ENCODE measurements at places on chromosomes 7 and 10.

- DNase-seq: no peak
Measured at GRCh38 chr10:79883986-79884385, 57.4 kb downstream of the NUTM2E start.

DNA sequence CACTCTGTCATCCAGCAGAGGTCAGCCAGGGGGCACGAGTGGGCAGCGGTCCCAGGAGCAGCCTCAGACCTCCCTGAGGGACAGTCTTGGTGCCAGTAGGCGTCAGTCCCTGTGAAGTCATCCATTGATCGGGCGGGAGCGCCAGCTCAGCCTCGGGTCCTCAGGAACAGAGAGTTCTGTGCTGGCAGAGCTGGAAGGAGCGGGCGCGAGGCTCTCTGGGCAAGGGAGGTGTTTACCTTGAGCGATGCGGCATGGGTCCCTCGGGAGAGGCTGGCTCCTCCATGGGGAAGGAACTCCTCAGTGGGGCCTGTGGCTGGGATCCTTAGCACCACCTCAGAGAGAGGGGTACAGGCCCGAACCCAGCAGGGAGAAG, 101.1 kb upstream of the PPIF start:
- DNase-seq: no peak

GRCh38 chr7:39202041-39202440, 224.3 kb downstream of the POU6F2 start:
- no peak for DNase-seq

DNA sequence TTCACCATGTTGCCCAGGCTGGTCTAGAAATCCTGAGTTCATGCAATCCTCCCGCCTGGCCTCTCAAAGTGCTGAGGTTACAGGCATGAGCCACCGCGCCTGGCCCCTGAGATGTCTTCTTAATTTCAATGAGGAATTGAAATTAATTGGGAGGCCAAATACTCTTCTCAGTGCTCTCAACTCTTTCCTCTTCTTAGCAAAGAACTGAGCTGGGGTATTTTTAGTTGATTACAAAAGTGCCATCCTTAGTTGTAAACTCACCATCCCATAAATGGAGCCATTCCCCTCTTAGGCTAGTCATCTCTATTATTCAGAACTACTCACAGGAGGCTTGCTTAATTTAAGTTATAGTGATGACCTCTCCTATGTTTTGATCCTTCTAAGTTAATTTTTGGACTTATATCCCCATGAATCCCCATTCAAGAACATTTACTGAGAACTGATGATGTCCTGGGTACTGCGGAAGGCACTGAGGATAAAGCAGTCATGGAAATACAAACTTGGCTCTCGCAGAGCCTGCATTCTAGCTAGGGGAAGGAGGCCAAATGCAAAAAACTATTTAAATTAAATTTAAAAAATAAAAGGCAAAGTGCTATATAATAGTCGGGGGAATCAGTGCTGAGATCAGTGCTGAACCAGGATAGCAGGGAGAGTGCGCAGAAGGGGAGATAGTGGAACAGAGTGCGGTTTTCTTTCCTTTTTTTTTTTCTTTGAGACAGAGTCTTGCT, 145.3 kb downstream of the SFMBT2 start:
- DNase-seq: no peak

DNA sequence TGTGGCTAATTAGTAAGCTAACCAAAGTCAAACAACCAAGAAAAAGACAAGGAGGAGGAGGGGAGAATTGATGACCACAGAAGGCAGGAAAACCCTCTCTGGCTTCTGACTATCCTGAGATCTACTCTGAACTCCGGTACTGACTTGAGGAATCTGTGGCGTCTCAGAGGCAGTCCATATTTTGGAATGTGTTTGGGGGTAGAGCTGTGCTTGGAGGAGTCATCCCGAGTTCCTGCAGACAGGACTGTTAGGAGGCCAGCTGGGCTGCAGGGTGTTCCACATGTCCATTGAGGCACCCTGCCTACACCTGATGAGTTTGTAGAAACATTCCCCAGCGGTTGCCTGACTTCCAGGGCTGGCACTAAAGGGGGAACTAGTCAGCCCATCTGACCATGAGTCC, 91.6 kb downstream of the PLCE1 start:
- DNase-seq: no peak

DNA sequence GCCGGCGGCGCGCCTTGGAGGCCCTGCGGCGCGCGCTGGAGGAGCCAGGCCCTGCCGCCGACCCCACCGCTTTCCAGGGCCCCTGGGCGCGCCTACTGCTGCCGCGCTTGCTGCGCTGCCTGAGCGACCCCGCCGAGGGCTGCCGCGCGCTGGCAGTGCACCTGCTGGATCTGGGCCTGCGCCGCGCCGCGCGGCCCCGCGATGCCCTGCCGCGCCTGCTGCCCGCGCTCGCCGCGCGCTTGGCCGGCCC, 280 bp downstream of the DNAAF5 start:
- peak; percentile 48 for DNase-seq

GRCh38 chr10:100923580-100923979, 10.8 kb downstream of the SLF2 start:
- DNase-seq: no peak

DNA sequence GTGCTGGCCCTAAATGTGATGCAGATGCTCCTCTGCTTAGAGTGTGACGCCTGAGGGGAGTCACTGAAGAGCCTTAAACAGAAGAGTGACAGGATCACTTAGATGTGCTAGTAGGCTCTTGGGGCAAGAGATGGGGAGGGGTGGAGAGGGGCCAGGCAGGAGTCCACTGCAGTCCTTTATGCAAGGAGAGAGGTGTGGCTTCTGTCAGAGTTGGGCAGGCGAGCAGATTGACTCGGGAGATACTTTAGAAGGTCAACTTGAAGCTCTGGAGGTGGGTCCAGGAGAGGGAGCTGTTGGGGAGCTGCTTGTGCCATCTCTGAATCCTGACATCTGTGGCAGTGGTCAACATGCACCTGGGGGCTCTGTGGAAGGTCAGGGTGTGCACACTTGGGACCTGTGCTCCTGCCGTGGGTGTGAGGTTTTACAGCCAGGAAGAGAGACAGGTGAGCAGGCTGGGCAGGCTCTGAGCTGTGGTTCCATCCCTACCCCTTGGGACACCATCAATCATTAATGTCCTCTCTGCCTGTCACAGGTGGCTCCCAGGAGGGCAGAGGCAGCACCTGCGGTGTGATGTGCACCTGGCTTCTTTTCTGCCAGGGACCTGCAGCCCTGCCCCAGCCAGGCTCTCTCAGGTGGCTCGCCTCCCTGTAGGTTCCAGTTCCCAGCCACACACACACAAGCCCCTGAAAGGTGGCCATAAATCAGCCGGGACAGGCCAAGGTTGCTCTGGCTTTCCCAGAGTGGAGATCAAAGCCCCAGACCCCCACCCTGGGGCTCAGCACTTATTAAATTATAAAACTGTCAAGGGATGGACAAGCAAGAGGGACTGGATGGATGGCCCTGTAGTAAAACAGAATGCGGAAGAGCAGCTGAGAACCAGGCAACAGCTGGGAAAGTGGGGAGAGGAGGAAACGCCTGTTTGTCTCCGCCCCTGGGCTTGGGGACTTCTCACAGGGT, 14.0 kb downstream of the NEURL1 start:
- DNase-seq: peak; percentile 75

DNA sequence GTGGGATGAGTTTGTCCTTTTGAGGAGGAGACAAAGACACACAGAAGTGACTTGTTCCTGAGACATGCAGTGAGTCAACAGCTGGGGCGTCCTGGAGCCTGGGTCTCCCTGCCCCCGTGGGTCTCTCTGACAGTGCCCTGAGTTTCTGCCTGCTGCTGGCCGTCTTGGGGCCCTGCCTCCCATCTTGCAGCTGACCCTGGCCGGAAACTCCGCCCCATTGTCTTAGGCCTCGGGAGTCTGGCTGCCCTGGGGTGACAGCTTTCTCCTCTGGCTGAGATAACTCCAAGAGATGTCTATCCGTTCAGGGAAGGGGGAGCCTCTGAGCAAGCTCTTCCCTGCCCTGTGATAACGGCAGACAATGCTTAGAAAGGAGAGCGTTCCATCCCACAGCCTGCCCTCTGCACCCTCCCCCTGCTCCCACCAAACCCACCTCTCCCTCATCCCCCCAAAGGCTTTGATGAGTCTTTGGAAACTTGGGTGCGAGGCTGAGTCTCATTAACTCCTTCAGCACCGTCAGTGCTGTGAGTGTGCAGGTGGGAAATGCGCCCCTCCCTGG, 69.5 kb upstream of the PODXL start:
- no peak for DNase-seq

- no peak for DNase-seq
Measured at GRCh38 chr10:110837418-110838171, 34.1 kb upstream of the PDCD4 start.

GRCh38 chr7:6409944-6410693, 37.6 kb downstream of the DAGLB start:
- DNase-seq: no peak

DNA sequence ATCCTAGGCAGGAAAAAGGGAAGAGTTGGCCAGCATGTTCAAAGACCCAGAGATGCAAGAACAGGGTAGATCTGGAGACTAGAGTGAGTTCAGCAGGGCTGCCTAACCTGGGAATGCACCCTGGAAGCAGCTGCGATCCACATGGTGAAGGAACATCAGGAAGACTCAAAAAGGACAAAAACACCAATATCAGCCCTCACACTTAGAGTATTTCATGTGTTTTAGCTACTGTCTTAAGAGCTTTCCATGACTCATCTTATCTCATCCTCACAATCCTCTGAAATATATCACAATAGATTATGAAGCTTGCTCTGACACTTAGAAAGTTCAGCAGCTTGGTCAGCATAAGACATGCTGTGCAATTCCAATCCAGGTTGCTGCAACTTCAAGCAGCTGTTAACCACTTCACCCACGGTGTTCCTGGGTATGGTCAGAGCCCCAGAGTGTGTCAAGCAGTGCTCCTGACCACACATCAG, 380.9 kb downstream of the PARD3 start:
- DNase-seq: no peak

GRCh38 chr10:103824281-103824680, 31.1 kb downstream of the SH3PXD2A start:
- DNase-seq: no peak

GRCh38 chr10:306675-307185, 171.5 kb downstream of the ZMYND11 start:
- DNase-seq: no peak

DNA sequence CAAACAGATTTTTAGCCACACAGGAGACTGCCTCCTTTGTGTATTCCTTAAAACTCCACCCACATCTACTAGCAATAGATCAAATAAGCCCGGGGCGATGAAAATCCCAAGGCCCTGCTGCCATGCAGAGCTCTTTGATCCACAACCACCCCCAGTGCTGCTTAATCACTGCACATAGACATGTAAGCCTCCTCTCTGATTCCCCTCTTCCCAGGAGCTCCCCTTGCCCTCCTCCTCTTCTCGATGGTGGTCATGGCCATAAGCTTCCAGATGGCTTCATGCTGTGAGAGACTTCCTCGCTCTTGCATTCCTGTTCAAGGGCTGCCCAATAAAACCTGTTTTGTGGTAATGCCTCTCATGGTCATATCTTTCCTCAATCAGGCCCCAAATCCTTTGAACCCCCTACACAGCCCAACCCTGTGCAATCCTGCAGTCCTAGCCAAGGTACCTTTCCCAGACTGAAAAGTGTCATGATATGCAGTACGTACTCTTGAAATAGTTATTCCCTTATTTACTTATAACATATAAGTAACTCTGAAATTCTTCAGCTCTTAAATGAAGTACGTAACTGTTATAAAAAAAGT, 158.5 kb downstream of the CACNA2D1 start:
- DNase-seq: no peak

GRCh38 chr10:61169294-61169693, 225.3 kb upstream of the RHOBTB1 start:
- no peak for DNase-seq

GRCh38 chr10:67076144-67076543, 150.3 kb downstream of the LRRTM3 start:
- DNase-seq: no peak

DNA sequence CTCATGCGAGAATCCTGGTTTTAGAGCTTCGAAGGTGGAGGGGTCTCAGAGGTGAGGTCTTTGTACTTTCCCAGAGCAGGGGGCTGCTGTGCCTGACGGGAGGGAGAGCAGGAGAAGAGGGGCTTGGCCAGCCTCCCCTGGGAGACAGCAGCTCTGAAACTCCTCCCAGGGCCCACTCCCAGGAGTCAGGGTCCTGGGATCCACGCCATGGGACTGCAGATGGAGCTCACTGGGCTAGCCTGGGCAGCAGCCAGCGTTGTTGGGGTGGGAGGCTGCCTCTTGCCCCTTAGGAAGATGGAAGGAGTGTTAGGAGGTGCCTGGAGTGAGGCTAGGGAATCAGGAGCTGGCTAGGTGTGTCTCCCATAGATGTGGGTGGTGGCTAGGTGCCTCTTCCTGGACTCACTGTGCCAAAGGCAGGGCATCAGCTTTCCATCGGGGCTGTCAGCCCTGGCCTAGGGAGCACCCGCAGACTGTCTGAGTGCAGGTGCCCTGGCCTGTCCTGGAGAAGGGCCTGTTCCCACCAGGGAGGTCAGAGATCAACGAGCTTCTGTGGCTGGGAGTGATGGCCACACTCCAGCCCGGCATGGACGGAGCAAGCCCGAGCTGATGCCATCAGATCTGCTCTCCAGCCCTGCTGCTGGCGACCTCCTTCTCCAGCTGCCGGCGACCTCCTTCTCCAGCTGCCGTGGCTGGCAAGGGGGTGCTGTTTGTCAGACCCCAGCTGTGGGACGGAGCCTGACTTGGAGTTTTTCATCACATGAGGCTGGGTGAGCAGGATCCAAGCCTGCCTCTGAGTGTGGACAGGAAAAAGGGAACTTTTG, 111.3 kb downstream of the PTPN20 start:
- DNase-seq: no peak

All from NCI-H1105 (cell line).